ENCODE measurements at places on chromosomes 3 and 15.

- no peak for DNase-seq
Observed at GRCh38 chr3:137511655-137512054, 252.5 kb upstream of the SOX14 start.

DNA sequence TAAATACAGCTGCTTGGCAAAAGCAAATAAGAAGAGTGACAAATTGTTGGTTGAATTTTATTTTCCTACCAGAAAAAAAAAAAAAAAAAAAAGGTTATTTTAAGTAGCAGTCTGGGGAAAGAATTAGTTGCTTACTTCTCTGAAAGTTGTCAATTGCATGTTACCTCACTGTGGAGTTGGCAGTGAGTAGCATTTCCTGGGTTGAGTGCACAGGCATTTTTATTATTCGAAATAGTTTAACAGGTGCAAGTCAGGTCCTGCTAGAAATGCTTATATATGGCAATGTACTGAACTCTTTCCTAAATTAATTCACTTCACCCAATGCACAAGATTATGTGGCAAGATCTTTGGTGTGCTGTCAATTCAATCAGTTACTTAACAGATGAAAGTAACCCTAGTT is 680.6 kb downstream of the EPHA3 start:
- DNase-seq: no peak

- DNase-seq: no peak
Observed at GRCh38 chr15:39597751-39598185, 16.9 kb downstream of the THBS1 start.

- DNase-seq: no peak
Observed at GRCh38 chr3:77256584-77257503, 216.9 kb downstream of the ROBO2 start.

GRCh38 chr15:32952901-32953532 is 235.2 kb downstream of the GREM1 start:
- DNase-seq: no peak
